ENCODE measurements at places on chromosomes 13 and 19.

- DNase-seq: no peak
These were observed 10.4 kb downstream of the SETDB2 start for GRCh38 chr13:49454388-49455006.

- DNase-seq: no peak
These were observed 35.2 kb upstream of the SLC7A10 start for GRCh38 chr19:33260628-33261418.

DNA sequence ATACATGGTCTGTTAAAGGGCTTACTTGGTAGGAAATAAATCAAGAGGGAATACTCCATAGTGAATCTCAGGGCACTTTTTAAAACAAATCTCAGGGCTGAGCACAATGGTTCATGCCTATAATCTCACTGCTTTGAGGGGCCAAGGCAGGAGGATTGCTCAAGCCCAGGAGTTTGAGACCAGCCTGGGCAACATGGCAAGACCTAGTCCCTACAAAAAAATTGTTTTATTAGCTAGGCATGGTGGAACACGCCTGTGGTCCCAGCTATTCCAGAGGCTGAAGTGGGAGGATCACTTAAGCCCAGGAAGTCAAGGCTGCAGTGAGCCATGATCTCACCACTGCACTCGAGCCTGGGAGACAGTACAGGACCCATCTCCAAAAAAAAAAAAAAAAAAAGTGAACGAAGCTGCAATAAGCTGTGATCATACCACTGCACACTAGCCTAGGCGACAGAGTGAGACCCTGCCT lies 25.2 kb downstream of the ABCC4 start:
- DNase-seq: no peak

- no peak for DNase-seq
These were observed 94.6 kb downstream of the TSHZ3 start for GRCh38 chr19:31254611-31255010.

DNA sequence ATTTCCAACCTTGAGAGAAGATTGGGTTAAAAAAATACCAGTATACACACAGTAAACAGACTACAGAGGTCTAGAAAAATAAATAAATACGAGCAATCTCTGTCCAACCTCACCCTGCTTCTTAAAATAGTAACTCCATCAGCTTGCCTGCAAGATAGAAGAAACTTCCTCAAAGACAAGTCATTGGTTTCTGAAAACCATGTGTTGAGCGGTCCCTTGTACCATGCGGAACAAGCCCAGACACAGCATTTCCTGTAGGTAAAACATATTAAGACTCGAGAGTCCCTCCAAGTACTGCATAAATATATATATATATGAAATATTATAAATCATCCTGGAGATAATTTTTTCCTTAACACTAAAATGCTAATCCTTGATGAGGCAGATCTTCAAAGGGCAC lies 157.4 kb downstream of the MZT1 start:
- DNase-seq: no peak
